ENCODE measurements at places on chromosomes 1 and 21.
A peak's percentile ranks its signal among the peaks of the same experiment; 100 is the strongest.

- no peak for DNase-seq
Measured at GRCh38 chr1:54456361-54456760, 50.2 kb upstream of the SSBP3 start.

GRCh38 chr1:224435318-224435763 lies 744 bp upstream of the WDR26 start:
- peak; percentile 19 for DNase-seq

DNA sequence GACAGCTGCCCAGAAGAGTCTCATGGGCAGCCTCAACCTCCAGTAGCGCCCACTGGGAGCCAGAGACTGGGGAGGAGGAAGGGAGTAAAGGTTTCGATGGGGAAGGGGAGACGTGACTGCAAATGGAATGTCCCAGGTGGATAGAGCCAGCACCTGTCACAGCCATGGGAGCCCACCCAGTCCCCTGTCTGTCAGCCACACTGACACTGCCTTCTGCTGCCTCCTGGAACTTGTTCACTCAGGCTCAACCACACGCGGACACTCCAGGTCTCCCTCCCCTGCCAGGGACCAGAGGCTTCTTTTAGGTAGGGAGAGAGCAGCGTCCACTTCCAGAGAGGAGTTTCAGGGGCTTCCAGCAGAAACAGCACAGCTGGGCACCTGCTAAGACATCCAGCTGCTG lies 346.3 kb downstream of the NPHP4 start:
- DNase-seq, result no peak

DNA sequence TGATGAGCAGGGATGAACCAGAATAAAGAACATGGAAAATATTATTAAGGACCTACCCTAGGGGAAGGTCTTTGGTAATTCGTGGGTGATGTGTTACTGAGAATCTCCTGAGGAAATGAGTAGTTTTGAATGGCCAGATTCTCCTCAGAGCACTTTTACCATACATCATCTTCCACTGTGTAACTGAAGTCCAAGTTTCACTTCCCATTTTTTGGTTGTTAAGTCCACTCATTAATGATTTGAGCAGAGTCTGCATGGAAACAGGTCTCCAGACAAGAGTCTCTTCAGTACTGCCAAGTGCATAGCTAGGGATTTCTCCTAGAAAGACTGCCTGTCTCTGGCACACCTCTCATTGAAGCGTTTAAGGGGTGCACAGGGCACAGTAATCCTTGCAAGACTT lies 48.7 kb upstream of the PCP4 start:
- no peak for DNase-seq

DNA sequence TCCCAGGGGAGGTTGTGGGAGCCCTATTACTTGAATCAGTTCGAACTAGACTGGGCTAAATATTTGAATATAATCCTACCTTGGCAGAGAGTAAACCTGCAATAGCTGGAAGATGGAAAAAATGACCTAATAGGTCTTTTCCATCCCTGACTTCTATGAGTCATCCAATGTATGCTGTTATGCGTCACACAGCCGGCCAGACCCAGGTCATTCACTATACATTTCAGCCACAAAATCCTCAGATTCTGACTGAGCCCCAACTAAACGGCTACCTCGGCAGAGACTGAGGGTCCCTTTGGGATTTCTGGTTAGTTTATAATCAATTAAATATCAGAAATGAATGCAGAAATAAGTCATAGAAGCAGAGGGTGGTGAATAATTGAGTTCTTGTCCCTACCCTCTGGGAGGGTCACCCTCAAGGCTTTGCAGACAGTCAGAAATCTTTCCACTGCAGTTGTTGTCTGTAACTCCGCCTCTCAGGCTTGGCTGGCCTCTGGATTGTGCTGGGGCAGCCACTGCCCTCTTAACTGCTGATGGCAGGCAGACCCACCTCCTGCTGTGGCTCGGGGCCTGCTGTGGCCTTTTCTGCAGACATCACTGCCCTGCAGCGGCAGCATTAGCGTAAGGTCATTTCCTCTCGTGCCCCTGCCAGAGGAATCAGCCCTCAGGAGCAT lies 240.5 kb downstream of the TGFB2 start:
- DNase-seq, result no peak

DNA sequence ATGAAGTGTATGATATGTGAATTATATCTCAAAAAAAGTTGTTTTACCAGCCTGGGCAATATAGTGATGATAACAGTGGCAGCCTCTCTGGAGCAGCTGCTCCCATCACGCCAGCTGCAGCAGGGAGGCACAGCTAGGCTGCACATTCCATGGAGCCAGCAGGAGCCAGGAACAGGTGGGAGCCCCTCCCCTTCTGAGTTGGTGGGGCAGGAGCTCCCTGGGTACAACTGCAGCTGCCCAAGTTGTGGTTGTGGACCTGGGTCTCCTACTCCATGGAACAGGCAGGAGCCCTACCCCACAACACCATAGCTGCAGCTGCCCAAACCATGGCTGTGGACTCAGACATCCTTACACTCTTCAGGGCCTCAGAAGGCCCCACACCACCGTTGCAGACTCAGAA lies 21.7 kb upstream of the FNBP1L start:
- DNase-seq, result no peak

- no peak for DNase-seq
Measured at GRCh38 chr1:207951652-207952051, 40.7 kb upstream of the CD34 start.

DNA sequence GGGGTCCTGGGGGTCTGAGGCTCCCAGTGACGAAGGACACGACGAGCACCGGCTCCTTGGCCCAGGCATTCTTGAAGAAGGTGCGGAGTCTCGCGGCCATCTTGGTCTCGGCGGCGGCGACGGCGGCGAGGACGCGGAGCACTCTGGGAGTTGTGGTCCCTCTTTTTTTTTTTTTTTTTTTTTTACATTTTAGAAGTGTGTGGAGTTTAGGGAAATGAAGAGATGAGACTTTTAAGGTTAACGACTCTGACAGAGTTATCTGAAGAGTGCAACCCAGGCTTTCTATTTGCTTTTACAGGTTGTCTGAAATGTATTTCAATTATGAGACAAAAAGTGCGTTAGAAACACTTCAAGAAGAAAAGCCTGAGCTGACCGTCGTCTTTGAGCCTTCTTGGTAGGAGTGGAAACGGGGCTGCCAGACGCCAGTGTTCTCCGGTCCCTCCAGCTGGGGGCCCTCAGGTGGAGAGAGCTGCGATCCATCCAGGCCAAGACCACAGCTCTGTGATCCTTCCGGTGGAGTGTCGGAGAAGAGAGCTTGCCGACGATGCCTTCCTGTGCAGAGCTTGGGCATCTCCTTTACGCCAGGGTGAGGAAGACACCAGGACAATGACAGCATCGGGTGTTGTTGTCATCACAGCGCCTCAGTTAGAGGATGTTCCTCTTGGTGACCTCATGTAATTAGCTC lies 9.7 kb downstream of the OR2B11 start:
- DNase-seq, result peak; percentile 92

GRCh38 chr1:244552336-244552735 lies 91.3 kb downstream of the CATSPERE start:
- no peak for DNase-seq

GRCh38 chr21:28627691-28628090 lies 365.0 kb downstream of the LTN1 start:
- no peak for DNase-seq

- DNase-seq, result no peak
Measured at GRCh38 chr1:115927971-115928370, 48.3 kb upstream of the SLC22A15 start.

GRCh38 chr1:9019896-9020295 lies 6.3 kb downstream of the SLC2A7 start:
- no peak for DNase-seq

- DNase-seq, result no peak
Measured at GRCh38 chr1:44511363-44511762, 106.3 kb downstream of the RNF220 start.

GRCh38 chr1:214318356-214318755 lies 37.4 kb downstream of the SMYD2 start:
- DNase-seq, result no peak

- DNase-seq, result peak; percentile 35
Measured at GRCh38 chr1:228292609-228292911, 84.7 kb downstream of the OBSCN start.

- DNase-seq, result no peak
Measured at GRCh38 chr1:217048104-217048707, 325.0 kb upstream of the ESRRG start.

GRCh38 chr1:197844651-197845050 lies 57.8 kb upstream of the C1orf53 start:
- no peak for DNase-seq

- no peak for DNase-seq
Measured at GRCh38 chr1:101290922-101291561, 54.2 kb downstream of the S1PR1 start.

DNA sequence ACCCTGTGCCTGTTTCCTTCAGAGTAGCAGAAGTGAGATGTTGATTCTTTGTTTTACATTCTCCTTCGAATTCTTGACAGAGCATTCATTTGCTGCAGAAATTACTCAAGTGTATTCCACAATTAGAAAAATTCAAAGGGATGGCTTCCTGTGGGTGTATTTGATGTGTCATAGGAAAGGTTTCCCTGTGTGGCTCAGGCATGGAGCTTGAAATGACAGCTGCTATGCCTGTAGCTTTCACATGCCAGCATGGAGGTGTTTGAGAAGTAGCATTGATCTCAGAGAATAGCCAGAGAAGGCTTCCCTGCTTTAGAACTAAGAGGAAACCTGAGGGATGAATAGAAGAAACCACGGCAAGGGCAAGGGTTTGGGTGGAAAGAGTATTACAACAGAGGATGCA lies 317.2 kb upstream of the DEPDC1 start:
- no peak for DNase-seq

DNA sequence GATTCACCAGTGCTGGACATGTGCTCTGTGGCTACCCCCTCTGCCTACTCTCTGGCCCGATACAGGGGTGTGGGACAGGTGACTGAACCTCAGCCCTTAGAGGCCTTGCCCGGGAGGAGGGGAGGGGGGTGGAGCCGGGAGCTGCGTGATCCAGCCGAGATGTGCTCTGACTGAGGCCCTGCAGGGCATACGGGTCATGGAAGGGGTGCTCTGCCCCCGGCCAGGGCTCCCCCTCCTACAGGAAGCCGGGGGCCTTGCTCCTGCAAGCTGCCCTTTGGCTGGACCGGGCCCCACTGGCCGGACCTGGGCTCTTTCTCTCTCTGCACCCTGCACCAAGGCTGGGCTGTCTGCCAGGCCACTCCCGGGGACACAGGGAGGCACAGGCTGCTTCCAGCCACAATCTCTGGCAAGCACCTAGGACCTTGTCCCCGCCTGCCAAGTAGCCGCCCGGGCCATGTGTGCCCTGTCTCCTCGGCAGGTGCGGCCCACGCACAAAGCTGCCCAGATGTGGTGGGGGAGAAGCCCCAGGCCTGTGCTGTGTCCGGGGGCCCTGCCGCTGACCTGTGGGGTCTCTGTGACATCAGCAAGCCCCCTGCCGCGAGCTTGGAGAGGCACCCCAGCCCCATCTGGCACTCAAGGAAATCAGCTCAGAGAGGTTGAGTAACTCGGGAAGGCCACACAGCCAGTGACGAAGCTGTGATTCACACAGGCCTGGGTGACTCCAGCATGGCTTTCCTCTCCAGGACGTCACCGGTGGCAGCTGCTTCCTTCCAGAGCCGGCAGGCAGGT lies 1.5 kb downstream of the SCNN1D start:
- no peak for DNase-seq

- no peak for DNase-seq
Measured at GRCh38 chr1:3473381-3473844, 18.9 kb downstream of the ARHGEF16 start.

DNA sequence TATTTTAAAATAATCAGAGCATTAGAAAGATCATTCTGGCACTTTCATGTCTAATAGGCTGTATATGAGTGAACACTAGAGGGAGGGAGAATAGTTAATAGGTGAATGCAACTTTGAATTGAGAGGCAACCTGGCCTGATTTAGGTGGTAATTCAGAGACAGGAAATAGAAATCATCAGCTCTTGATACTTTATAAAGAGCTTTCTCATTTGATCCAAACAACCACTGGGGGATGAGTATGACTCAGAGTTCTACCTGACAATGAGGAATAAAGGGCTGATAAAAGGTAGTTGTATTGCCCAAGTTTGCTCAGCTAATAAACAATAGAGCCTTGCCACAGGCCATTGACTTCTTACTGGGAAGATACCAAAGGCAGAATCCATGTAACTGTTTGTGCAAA lies 5.2 kb upstream of the FAM89A start:
- DNase-seq, result no peak

DNA sequence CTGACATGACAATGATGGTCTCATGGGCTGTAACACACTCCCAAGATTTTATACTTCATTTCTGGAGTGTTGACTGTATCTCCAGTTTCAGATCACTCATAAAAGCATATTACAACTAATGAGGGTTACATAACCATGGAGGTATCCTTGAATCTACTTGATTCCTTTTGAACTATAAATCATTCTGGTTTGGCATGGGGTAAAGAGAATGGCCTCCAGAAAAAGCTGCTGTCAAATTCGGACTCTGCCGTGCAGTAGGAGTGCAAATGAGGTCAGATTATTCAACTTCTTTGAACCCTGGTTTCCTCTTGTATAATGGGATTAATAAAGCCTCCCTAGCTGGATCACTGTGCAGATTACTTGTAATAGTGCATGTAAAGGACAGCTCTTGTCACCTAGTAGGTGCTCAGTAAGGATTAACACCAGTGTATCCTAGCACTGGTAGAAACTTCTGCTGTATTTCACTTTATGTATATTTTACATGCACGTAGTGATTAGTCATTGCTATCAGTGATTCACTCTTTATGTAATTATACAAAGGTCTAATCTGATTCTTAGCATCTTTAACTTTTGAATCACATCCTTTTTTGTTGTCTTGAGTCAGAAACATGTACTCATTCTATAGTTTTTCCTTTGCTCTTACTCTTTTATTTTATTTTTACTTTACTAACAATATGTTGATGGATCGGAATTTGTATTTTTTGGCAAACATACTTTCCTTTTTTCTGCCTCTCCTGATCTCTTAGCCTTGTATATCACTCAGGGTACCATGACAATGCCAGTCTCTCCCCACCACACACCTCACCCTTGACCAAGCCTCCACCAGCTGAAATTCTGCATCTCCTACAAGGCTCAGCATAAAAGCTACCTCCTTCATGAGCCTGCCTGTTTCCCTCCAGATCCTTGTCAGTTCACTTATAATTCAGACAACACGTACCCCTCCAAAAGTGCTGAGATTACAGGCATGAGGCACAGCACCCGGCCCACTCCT lies 3.2 kb downstream of the LRRC8C start:
- no peak for DNase-seq

GRCh38 chr1:202247104-202247503 lies 53.5 kb downstream of the LGR6 start:
- no peak for DNase-seq

GRCh38 chr21:32728456-32728839 lies 635 bp upstream of the SYNJ1 start:
- DNase-seq, result no peak

- no peak for DNase-seq
Measured at GRCh38 chr21:34989337-34990151, 59.6 kb downstream of the RUNX1 start.
